ENCODE measurements at places on chromosomes 2 and 18. TPM values are rescaled to one million over a fixed set of nuclear protein-coding genes. Genes with fewer than 3 reads are reported as not detected.

LIPG gene
- 0.45 TPM for total RNA-seq

COQ10B gene
- 17.8 TPM for total RNA-seq

NRBP1 gene
- total RNA-seq, result 60.0 TPM

SPATA3 gene
- total RNA-seq, result not detected

ANKRD30B gene
- total RNA-seq, result not detected

Data from activated naive CD4-positive, alpha-beta T cell treated with anti-CD3 and anti-CD28 coated beads for 36 hours (primary cell).